Foreskin melanocyte (primary cell): ENCODE measurements at places on chromosomes 11 and 22.

DNA sequence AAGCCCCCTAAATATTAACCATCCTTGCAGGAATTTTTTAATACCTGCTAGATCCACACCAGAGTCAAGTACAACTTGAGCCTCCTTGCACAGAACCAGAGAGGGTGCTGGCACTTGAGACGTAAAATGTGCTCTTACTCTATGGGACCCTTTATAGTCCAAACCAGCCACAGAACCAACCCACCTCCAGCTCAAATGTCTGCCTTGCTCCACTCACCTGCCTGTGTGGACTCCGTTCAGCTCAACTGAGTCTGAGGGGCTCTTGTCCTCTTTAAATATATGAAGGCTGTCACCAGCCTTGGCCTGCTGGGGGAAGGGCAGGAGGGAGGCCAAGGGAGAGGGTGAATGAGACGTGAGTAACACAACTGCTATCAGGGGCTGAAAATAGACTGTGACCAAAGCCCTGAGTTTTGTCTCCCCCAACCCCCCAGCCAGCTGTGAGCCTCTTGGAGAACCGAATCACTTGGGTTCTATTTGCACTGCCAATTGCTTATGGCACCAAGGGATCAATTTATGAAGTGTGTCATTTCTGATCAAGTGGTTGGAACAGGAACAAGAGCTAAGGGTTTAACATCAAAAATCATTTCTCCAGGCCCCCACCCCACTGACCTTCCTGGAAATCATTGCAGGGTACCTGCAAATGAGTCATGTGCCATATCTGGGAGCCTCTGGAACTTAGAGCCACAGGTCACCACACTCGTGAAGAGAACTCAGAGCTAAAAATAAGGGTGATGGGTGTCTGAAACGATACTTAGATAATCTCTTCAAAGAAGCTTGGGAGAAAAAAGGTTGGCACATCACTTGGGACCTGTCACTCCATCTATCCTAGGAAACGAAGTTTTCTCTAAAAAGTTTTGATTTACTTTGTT lies at the start of gene CSRP3:
TSS of gene CSRP3 (minus strand) at position 247 of the 869 bp plus-strand sequence. CDS start 9,535 bp downstream, outside the sequence.
- no peak for DNase-seq

GRCh38 chr11:125464270-125464662 lies 31.8 kb downstream of the FEZ1 start:
- DNase-seq: no peak

DNA sequence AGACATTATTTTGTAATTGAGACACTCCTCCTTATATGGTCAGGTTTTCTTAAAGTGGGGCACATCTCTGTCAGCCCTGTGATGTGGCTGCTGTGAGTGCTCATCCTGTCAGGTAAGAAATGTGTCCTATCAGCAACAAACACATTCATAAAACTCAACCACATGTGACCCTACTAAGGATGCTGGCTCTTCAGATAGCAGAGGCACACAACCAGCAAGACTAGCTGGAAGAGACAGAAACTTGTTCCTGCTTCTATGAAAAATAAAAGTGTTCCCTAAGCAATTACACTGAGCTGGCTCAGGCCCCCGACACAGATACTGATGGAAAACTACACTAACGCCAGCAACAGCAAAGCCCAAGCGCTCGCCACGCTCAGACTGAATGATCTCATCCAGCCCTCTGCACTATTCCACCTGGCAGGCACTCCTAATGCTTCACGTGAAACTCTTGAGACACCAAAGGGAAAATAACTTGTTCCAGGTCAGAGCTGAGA lies 49.8 kb upstream of the CYP2D6 start:
- DNase-seq: no peak

DNA sequence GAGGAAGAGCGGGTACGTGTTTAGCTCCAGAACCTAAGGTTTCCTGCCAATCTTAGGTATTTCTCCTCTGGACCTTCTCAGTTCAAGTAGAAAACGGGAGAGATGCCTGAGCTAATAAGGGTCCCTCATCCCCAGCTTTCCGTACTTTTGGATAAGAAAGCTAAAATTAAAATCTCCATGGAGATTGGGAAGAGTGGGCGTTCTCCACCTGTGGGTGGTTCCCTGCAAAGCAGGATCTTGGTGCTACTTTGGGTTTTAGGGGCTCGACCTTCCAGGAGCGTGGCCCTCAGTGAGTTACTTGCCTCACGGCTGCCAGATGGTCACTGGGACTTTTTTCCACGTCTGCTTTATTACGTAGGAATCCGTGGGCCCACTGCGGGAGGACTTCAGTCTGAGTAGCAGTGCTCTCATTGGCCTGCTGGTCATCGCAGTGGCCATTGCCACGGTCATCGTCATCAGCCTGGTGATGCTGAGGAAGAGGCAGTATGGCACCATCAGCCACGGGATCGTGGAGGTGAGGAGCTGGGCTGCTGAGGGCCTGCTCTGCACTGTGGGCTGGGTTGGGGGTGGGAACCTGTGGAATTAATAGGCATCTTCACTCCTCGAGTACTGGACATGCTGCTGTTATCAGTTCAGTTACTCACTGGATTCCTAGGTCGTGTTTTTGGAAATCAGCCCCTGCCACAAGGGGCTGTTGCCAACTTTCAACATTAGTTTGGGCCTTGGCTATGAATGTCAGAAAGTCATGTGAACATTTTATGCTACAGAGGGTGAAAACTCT lies 17.8 kb upstream of the ST14 start:
- no peak for DNase-seq

DNA sequence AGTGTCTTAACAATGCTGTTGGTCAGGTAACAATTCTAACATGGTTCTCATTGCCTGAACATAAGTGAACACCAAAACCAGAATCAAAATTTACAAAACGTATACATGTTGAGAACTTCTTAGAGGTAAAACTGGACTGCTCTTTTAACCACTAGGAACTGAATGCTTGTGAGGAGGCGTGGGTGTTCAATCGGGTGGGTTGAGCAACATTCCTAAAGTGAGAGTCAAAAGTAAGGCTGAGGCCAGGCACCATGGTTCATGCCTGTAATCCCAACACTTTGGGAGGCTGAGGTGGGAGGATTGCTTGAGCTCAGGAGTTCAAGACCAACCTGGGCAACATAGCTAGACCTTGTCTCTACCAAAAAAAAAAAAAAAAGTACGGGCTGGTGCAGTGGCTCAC lies 11.5 kb downstream of the PPME1 start:
- no peak for DNase-seq

GRCh38 chr11:65653229-65654225 lies 9.2 kb downstream of the RELA start:
- DNase-seq: no peak
